T follicular helper cell (primary cell): ENCODE measurements at places on chromosomes 5 and 9.

GRCh38 chr9:100306283-100306682 lies 46.5 kb downstream of the TEX10 start:
- no peak for DNase-seq

GRCh38 chr9:114000063-114000454 lies 78.0 kb downstream of the AMBP start:
- DNase-seq = no peak

DNA sequence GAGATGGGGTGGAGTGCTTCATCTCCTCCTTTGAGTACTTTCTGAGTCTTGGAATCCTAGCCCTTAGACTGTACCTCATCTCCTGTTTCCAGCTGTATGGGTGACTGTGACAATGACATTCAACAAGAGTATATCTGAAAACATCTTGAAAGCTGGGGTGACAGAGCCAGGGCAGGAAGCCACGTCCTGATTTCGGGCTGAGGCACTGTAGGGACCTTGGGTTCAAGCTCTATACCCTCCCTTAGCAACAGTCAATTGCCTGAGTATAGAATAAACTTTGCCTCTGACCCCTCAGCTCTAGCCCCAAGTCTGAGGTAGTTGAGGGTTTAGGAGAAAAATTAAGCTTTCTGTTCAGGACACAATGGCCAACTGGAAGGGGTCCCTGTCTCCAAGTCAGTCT lies 6.3 kb downstream of the FOXE1 start:
- DNase-seq = no peak

GRCh38 chr9:130732136-130732535 lies 38.6 kb downstream of the EXOSC2 start:
- DNase-seq = no peak

DNA sequence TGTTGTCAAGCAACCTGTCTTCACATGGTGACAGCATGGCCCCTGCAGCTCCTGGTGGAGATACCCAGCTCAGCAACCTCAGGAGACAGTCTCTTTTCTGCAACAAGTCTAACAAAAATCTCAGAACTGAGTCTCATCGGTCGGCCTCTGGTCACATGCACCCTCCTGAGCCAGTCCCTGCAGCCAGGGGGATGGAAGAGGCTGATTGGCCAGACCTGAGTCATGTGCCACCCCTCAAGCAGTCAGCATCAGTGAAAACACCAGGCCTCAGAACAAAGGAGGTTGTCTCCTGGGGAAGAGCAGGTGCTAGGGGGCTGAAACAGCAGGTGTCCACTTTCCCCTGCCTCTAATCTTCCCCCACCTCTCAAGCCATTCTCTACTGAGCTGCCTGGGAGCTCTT lies 54.4 kb downstream of the SMIM23 start:
- no peak for DNase-seq

- DNase-seq = no peak
These were observed 267.1 kb upstream of the EFNA5 start for GRCh38 chr5:107937651-107938355.

DNA sequence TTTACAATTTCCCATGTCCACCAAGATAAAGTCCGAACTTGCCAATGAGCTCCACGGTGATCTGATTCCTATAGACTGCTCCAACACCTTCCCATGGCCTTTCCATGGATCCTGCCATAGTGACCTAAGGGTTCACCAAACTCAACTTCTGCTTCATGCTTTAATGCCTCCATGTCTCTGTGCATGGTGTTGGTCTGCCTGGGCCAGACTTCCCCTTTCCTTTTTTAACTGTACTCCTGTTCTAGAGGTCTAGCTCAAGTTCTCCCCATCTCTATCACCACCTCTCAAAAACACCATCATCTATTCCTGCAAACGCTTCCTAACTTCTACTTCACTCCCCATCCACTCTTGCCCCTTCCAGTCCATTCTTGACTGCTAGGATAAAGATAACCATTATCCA lies 14.8 kb upstream of the SMARCA2 start:
- DNase-seq = no peak

DNA sequence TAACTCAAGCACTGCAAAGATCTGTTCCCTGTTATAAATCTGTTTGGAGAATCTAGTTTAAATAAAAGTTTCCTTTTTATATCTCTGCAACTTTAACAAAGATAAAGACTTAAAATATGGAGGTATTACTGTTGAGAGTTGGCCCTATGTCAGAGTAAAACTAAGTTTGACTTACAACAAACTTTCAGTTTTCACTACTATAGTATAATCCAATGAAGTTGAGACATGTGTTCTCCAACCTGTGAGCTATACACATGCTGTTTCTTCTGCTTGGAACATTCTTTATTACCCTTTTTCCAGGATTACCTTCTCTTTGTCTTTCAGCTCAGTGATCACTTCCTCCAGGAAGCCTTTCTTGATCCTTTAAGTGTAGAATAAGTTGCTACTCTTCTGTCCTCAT lies 1109.3 kb downstream of the MAT2B start:
- no peak for DNase-seq

GRCh38 chr5:129672006-129672405 lies 75.9 kb upstream of the MINAR2 start:
- DNase-seq = no peak

DNA sequence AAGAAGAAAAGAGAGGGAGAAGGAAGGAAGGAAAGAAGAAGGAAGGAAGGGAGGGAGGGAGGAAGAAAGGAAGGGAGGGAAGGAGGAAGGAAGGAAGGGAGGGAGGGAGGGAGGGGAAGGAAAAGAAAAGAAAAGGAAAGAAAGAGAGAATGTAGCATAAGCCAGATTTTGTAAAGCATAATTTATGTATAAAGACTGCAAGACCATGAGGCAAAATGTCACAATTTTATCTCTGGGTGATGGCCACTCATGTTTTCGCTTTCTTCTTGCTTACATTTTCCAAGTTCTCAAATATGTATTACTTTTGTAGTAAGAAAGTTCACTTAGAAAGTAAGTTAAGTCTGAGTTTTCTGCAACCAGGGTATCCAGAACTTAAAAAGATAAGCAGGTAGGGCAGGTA lies 3.4 kb upstream of the RNF183 start:
- DNase-seq = no peak

DNA sequence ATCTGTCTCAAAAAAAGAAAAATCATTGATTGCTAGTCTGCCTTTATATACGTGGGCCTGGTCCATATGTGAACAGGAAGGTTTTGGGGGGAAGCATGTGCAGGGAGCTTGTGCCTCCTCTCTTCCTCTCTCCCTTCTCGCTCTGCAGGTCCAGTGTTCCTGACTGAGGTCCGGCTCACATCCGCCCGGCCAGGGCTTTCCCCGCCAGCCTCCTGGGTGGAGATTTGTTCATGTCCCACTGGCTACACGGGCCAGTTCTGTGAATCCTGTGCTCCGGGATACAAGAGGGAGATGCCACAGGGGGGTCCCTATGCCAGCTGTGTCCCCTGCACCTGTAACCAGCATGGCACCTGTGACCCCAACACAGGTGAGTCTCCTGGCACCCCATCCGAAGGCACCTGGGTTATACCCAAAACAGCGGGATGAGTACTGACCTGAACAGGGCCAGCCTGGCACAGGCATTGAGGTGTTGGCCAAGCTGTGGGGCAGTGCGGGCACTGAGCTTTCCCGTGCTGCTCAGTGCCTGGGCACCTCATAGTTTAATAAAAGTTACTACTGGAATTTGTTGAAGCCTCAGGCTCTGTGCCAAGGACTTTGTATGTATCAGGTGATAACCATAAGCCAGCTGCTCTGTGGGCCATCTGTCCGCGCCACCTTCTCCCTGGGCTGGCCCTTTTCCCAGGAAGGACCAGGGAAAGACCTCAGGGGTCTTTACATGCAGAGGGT lies 39.4 kb upstream of the AIF1L start:
- DNase-seq = no peak

DNA sequence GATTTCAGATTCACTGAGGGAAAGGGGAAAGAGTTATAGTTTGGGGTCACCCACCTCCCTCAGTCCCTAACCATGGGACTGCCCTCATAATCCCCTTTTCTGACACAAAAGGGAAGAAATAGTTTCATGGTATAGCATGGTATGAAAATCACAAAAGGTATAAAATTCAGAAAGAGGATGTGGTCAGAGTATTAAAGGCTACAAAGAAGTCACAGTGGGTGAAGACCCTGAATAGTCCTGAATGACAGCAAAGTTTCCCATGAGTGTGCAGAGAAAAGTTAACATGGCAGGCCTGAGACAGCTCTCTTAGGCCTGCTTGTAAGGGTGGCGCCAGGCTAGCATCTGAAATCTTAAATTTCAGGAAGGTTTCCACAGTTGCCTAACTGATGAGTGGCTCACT lies 290.6 kb upstream of the ZNF608 start:
- no peak for DNase-seq

GRCh38 chr5:145975361-145976066 lies 39.1 kb downstream of the SH3RF2 start:
- DNase-seq = no peak

GRCh38 chr9:71886541-71886940 lies 24.5 kb downstream of the ABHD17B start:
- no peak for DNase-seq
